ENCODE measurements at places on chromosomes 5 and 9. TPM values are rescaled to one million over a fixed set of nuclear protein-coding genes. Genes with fewer than 3 reads are reported as not detected.

The RASEF gene
- not detected for polyA plus RNA-seq

The ECSCR gene
- 55.3 TPM for polyA plus RNA-seq

The DDX4 gene
- not detected for polyA plus RNA-seq

The DMRT2 gene
- 0.11 TPM for polyA plus RNA-seq

The SRD5A1 gene
- polyA plus RNA-seq = 3.1 TPM

The SLC23A1 gene
- polyA plus RNA-seq = not detected

The PELO gene
- 4.3 TPM for polyA plus RNA-seq

The CDX1 gene
- polyA plus RNA-seq = not detected

The PCA3 gene
- polyA plus RNA-seq = not detected

The PCDHGA4 gene
- polyA plus RNA-seq = 2.5 TPM

The ZNF883 gene
- 5.1 TPM for polyA plus RNA-seq

The CMYA5 gene
- 279 TPM for polyA plus RNA-seq

The SPINK7 gene
- polyA plus RNA-seq = not detected

The OLFM1 gene
- polyA plus RNA-seq = 6.5 TPM

The ZCCHC10 gene
- 20.8 TPM for polyA plus RNA-seq

The SLC34A1 gene
- polyA plus RNA-seq = not detected

The DROSHA gene
- 25.5 TPM for polyA plus RNA-seq
